ENCODE measurements at places on chromosomes 16 and 17. TPM values are rescaled to one million over a fixed set of nuclear protein-coding genes. Genes with fewer than 3 reads are reported as not detected.

- no peaks in the 10 kb centered on the region for H3K36me3 ChIP-seq
- peak overlapping the region; percentile 60 for H3K27ac ChIP-seq
Observed at GRCh38 chr17:78269955-78270381, 38.5 kb downstream of the TMEM235 start.

- no peaks in the 10 kb centered on the region for H3K4me1 ChIP-seq
- no peak overlapping the region for H3K27ac ChIP-seq
- H3K4me3 ChIP-seq: no peak overlapping the region
- H3K36me3 ChIP-seq: no peaks in the 10 kb centered on the region
- H3K27me3 ChIP-seq: no peaks in the 10 kb centered on the region
- no peak for DNase-seq
Observed at GRCh38 chr17:72879877-72880276, 212.6 kb downstream of the SLC39A11 start.

The NPB gene
- 3.8 TPM for total RNA-seq

- no peak for DNase-seq
- 0 out of 2 replicates have a peak, but pooled peaks cover 2% of the 10 kb centered on the region for H3K4me1 ChIP-seq
- no peak overlapping the region for H3K27ac ChIP-seq
- H3K36me3 ChIP-seq: peaks cover under 1% of the 10 kb centered on the region
- no peaks in the 10 kb centered on the region for H3K27me3 ChIP-seq
- no peak overlapping the region for H3K4me3 ChIP-seq
Observed at GRCh38 chr17:68437979-68438822, 19.1 kb downstream of the WIPI1 start.

GRCh38 chr16:46746821-46747776, 1.0 kb downstream of the MYLK3 start:
- H3K36me3 ChIP-seq: no peaks in the 10 kb centered on the region
- no peak overlapping the region for H3K4me3 ChIP-seq
- H3K27ac ChIP-seq: peak overlapping the region; percentile 7
- DNase-seq: peak; percentile 65

The PROCA1 gene
- total RNA-seq: 5.4 TPM

GRCh38 chr17:78168903-78169793, 767 bp downstream of the SYNGR2 start:
- H3K36me3 ChIP-seq: peaks cover 8% of the 10 kb centered on the region
- H3K4me1 ChIP-seq: peaks cover 6% of the 10 kb centered on the region
- DNase-seq: peak; percentile 63
- H3K27me3 ChIP-seq: no peaks in the 10 kb centered on the region
- no peak overlapping the region for H3K27ac ChIP-seq
- H3K4me3 ChIP-seq: peak overlapping the region; percentile 63

GRCh38 chr16:10812312-10813098, 6.1 kb downstream of the TVP23A start:
- DNase-seq: no peak
- H3K27me3 ChIP-seq: no peaks in the 10 kb centered on the region
- H3K36me3 ChIP-seq: no peaks in the 10 kb centered on the region
- no peaks in the 10 kb centered on the region for H3K4me1 ChIP-seq
- H3K4me3 ChIP-seq: no peak overlapping the region
- no peak overlapping the region for H3K27ac ChIP-seq

DNA sequence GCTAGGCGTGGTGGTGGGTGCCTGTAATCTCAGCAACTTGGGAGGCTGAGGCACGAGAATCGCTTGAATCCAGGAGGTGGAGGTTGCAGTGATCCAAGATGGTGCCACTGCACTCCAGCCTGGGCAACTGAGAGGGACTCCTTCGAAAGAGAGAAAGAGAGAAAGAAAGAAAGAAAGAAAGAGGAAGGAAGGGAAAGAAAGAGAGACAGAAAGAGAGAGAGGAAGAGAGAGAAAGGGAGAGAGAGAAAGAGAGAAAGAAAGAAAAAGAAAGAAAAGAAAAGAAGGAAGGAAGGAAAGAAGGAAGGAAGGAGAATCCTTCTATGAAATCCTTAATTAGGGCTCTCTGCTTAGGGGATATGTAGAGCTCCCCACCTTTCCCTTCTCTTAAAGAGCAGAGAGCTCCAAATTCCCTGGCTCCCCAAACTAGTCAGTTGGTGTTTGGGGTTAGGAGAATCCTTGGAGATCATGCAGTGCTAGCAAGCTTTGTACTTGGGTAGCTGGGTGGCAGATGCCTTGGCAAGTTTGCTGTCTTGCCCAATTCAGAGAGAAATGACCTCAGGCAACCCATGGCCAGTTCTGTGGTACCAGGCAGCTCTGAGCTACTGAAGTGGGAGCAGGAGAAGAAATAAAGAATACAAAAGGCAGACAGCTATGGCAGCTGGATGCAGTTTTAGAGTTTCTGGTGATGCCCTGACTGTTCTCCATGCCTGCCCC, 8.9 kb upstream of the HOXB13 start:
- H3K27me3 ChIP-seq: no peaks in the 10 kb centered on the region
- H3K27ac ChIP-seq: no peak overlapping the region
- H3K4me1 ChIP-seq: peaks cover 20% of the 10 kb centered on the region
- DNase-seq: no peak
- H3K36me3 ChIP-seq: no peaks in the 10 kb centered on the region

DNA sequence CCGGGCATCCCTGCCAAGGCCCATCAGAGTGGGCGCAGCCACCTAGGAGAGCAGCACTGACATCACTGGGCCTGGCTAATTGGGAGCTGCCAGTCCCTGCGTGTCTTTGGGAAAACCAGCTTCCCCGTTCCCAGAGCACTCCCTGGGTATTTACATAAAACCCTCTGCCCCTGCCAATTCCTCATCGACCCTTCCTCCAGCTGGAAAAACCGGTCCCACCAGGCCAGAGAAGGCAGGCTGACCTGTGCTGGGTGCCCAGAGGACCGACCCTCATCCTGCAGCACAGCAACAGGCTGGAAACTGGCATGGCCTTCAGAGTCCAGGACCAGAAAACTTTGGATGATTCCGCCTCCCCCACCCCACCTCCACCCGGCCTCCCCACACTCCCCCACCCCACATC, 8.2 kb upstream of the FOXN1 start:
- peaks cover 28% of the 10 kb centered on the region for H3K27me3 ChIP-seq
- peaks cover 8% of the 10 kb centered on the region for H3K4me1 ChIP-seq
- no peak overlapping the region for H3K4me3 ChIP-seq
- H3K27ac ChIP-seq: no peak overlapping the region

- H3K36me3 ChIP-seq: peaks cover 7% of the 10 kb centered on the region
- H3K27ac ChIP-seq: no peak overlapping the region
- no peaks in the 10 kb centered on the region for H3K27me3 ChIP-seq
- no peak overlapping the region for H3K4me3 ChIP-seq
Observed at GRCh38 chr17:27565874-27566670, 64.9 kb upstream of the LGALS9 start.

All from SJCRH30 (cell line).